AG04450 (cell line): ENCODE measurements at places on chromosomes 7 and 10.

GRCh38 chr10:3502673-3503072, 282.3 kb downstream of the KLF6 start:
- DNase-seq, result no peak

DNA sequence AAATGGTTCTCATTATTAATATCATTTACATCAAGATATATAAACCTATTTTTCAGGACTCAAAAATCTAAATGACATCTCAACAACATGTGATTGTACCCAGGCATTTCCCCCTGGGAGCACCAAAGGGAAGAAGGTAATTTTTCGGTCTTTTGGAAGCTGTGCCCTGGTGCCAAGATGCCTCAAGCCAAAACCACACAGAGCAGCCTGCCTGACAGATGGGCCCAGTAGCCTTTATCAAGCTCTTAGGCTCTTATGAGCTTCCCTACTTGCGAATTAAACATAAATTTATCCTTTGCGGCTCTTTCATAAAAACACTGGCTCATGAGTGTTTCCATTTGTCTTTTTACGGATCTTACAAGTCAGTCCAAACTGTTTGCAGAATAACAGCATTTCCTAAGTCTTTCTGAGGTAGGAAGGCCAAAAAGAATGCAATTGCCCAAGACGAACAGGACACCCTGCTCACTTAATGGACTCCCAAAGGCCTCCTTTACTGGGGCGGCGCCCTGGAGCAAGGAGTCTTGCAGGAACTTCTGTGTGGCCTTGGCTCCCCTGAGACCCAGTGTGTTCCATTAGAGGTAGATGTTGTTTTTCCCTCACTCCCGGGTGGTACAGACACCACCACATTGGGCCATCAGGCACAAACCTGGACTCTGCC, 4.1 kb upstream of the RASSF4 start:
- no peak for DNase-seq

DNA sequence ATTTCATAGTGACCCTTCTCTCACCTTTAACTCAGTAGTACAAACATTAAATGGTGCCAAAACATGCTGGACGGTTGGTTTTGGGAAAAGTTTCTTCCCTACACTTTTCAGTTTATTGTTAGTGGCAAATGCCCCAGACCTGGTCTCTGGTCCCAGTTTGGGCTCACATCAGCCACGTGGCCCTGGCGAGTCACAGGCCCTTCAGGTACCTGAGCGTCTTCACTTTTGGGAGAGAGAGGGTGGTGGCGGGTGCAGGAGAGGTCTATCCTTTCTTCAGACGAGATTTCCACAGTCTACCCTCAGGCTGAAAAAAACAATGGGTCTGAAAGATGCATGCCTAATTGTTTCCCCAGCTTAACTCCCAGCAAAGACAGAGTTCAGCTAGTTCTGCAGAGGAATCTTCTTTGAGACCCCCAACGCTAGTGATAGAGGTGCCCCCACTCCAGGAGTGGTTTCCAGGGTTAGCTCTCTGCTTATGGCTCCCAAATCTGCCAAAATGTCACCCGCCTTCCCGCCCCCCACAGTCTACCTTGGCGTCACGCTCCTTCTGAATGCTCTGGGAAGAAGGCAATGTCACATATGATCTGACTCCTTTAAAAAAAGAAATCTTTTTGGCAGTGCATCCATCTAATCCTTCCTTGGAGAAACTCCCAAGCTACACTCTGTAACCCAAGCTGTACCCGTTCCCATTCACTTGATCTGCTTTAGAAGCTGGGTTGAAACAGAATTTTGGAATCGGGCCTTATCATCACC, 384.8 kb upstream of the FOXK1 start:
- DNase-seq, result no peak

GRCh38 chr10:117972168-117972837, 74.4 kb downstream of the RAB11FIP2 start:
- DNase-seq, result no peak

- no peak for DNase-seq
Observed at GRCh38 chr10:3365630-3366029, 193.0 kb upstream of the PITRM1 start.

DNA sequence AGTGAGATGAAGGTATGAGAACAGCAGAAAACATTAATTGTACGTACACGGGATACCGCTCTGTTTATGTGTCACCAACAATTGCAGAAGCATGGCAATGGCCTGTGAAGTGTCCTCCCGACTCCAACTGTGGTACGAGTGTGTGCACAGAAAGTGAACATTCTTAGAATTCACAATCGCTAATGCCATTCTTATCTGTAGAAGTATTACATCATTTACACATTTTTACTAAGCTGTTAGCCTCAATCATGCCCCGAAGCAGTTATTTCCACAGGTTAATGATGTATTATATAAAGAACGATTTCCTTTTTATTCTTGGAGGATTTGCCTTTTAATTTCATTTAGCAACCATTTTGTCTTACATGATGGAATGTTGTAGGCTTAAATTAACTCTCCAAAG, 103.4 kb downstream of the EVX1 start:
- no peak for DNase-seq

DNA sequence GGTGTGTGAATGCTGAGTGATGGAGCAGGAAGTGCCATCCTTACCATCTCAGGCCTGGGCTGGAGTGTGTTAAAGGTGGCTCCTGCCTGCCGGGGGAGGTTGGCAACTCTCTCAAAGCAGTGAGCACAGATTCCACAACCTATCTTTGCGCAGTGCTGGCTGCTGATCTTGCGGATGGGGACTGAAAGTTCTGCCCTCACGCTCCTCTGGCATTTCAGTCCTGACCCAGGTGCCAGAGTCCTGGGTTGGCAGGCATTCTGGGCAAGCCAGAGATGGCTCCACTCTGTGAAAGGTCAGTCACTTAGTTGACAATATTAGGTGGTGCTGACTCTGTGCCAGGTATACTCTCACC, 315.5 kb downstream of the RPS24 start:
- no peak for DNase-seq

- DNase-seq, result no peak
Observed at GRCh38 chr7:118039963-118040489, 143.9 kb upstream of the LSM8 start.

DNA sequence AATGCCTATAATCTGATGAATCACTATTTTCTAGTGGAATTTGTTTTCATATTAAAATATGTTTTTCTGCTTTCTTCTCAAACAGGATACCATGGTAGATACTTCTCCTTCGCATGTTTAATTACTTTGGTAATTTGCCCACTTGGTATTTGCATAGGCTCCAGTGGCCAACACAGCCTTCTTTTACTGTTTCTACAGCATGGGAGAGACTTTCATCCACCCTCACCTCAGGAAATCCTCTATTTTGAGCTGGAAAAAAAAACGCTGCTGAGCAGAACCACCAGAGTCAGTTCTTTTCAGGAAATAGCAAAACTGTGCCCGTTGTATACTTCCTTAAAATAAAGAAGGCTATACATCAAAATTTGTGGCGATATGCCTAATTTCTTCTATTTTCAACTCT, 213.3 kb downstream of the MDFIC start:
- DNase-seq, result no peak

DNA sequence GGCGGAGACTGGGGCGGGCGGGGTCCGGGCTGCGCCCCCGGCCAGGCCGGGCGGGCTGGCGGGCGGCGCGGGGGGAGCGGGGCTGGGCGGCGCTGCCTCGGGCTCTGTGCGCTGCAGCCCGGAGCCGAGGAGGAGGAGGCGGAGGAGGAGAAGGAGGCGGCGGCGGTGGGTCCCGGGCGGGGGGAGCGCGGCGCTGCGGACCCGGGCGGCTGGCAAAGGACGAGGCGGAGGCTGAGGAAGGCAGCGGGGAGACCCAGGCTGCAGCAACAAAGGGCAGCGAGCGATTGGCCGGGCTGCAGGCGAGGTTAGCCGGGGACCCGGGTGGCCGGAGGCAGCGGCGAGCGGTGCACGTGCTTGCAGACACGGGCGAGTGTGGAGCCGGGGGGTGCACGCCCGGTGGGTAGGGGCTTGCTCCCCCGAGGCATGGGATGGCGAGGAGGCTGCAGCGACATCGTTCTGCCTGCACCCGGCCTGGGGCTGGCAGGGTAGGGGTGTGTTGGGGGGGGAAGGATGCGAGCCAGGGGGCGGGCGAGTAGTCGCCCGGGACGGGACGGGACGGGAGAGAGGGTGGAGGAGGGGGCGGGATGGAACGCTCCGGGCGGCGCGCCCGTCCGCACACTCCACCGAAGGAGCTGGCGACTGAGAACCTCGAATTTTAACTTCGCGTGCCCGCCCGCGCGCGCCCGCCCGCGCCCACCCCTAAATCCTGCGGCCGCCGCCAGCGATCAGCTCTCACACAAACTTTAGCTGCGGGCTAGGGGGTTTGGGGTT, 844 bp upstream of the KAT6B start:
- DNase-seq, result no peak
